ENCODE measurements at places on chromosomes 13 and 19.

DNA sequence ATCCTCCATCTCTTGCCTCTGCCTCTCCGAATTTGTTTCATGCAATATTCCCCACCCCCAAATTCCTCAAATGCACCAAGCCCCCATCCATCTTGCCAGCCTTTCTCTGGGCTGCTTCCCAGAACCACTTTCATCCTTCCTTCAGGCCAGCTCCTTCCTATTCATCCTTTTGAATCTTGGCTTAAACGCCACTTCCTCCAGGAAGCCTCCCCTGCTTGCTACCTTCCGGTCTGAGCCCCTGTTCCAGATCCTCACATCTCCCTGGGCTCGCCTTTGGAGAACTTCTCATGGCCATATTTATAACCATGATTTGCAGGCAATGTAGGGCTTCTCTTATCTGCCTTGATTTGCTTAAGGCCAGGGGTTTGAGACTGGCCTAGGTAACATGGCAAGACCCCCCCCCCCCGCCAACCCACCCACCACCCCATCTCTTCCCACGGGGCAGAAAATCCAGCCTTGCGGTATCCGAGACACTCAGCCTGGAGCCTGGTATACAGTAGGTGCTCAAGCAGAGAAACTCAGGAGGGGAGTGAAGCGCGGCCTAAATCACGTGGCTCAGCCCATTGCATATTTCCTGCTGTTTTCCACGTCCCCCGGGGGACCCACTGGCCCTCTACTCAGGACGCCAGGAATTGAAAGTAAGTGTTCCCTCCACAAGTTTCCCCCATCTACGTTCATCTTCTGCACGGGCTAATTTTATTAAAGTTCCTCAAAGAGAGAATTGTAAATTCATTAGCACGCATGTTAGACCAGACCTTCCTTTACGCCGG is 151.9 kb downstream of the PTPRS start:
- no peak for DNase-seq

DNA sequence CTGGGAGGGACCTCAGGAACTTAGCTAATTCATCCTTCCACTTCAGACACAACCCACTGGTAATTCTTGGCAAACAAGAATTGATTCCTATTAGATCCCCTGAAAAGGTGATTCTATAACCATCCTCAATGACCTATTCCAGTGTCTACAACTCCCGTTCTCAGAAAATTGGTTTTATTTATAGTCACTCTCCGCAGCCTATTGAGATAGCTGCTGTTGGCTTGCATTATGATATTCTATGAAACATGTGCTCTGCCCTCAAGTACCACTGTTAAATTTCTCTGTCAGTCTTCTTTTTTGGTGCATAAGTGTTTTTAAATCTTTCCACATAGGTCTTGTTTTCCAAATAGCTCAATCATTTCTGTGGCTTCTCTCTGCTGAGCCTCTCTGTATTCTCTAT is 75.0 kb downstream of the CDADC1 start:
- DNase-seq, result no peak

- DNase-seq, result peak; percentile 3
Measured at GRCh38 chr13:72990953-72991352, 67.9 kb upstream of the KLF5 start.

DNA sequence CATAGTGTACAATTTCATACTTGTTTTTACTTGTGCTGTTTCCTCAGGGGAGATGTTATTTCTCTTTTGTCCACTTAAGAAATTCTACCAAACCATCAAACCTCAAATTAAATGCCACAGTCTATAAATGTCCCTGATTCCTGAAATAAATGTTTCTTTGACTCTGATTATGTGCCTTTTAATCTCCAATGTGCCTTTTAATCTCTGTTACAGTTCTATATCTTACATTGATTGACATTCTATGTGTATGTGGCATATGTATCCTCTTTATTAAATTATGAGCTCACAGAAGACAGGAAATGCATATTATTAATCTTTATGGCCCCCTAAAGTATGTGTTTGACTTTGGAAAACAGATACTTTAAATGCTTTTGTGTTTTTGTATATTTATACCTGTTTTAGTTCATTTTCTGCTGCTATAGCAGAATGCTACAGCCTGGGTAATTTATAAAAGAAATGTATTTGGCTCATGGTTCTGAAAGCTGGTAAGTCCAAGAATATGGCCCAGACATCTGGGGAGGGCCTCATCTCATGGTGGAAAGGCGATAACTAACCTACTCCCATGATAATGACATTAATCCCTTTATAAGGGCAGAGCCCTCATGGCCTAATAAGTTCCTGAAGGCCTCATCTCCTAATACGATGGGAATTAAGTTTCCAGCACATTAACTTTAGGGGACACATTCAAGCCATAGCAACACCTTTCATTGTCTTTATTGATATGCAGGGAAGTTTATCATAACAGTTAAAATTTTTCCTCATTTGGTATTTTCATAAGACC is 403.9 kb downstream of the LIG4 start:
- no peak for DNase-seq

Data from cardiac fibroblast (primary cell).